ENCODE measurements at places on chromosomes 3 and 15.

DNA sequence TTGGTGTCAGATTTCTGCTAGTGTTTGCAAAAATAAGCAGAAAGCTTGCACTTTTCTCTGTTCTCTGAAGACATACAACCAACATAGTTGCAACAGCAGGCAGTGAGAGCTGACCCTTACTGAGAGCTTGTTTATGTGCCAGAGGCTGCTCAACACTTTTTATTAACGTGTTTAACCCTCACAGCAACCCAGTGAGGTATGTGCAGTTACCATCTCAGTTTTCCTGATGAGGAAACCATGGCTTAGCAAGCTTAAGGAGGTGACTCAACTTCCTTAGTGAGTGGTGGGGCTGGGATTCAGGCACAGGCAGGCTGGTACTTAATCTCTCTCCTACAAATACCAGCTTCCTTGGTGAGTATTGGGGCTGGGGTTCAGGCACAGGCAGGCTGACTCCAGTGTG lies 158.1 kb upstream of the CTDSPL start:
- H3K36me3 ChIP-seq, result no peaks in the 10 kb centered on the region
- no peaks in the 10 kb centered on the region for H3K4me1 ChIP-seq
- H3K4me3 ChIP-seq, result no peak overlapping the region
- ATAC-seq, result no peak
- H3K27me3 ChIP-seq, result peaks cover 38% of the 10 kb centered on the region

- no peaks in the 10 kb centered on the region for H3K4me1 ChIP-seq
- no peak overlapping the region for H3K4me3 ChIP-seq
These were observed 183.2 kb downstream of the MAGI1 start for GRCh38 chr3:65855370-65856100.

GRCh38 chr15:52148403-52148802 lies 35.8 kb upstream of the BCL2L10 start:
- no peak overlapping the region for H3K4me3 ChIP-seq
- no peak for ATAC-seq
- H3K36me3 ChIP-seq, result peaks cover 70% of the 10 kb centered on the region
- H3K27me3 ChIP-seq, result no peaks in the 10 kb centered on the region
- peaks cover 18% of the 10 kb centered on the region for H3K4me1 ChIP-seq
- H3K27ac ChIP-seq, result no peak overlapping the region

DNA sequence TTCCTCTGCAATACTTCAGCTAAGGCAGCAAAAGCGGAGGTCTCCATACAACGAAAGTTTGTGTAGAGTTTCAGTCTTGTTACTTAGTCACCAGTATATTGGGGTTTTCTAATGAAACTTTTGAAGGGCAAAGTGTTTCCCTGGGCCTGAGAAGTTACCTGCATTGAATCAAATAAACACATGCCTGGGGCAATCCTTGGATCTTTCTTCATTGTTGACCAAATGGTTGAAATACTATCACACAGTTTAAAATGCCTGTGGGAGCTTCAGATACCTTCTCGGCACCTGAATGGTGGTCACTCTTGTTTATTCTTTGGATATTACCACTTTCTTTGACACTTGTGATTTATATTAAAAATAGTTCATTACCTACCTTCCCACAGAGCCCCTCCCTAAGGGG lies 988 bp upstream of the CHSY1 start:
- ATAC-seq, result no peak
- H3K36me3 ChIP-seq, result no peaks in the 10 kb centered on the region
- peak overlapping the region; percentile 85 for H3K4me3 ChIP-seq
- peak overlapping the region; percentile 90 for H3K27ac ChIP-seq

GRCh38 chr3:48535578-48535977 lies 21.0 kb downstream of the PFKFB4 start:
- no peak overlapping the region for H3K4me3 ChIP-seq
- H3K36me3 ChIP-seq, result no peaks in the 10 kb centered on the region

GRCh38 chr3:46934498-46935167 lies 41.9 kb downstream of the CCDC12 start:
- peaks cover 44% of the 10 kb centered on the region for H3K36me3 ChIP-seq
- peaks cover 94% of the 10 kb centered on the region for H3K4me1 ChIP-seq
- ATAC-seq, result no peak
- H3K27ac ChIP-seq, result peak overlapping the region; percentile 86
- no peak overlapping the region for H3K4me3 ChIP-seq

GRCh38 chr3:47429476-47430270 lies 46.1 kb downstream of the SCAP start:
- no peak overlapping the region for H3K4me3 ChIP-seq
- ATAC-seq, result no peak
- H3K4me1 ChIP-seq, result no peaks in the 10 kb centered on the region
- no peak overlapping the region for H3K27ac ChIP-seq
- H3K36me3 ChIP-seq, result peaks cover 42% of the 10 kb centered on the region

GRCh38 chr15:57281321-57281720 lies 95.0 kb upstream of the CGNL1 start:
- H3K4me3 ChIP-seq, result peak overlapping the region; percentile 82
- peak; percentile 84 for ATAC-seq
- peaks cover 71% of the 10 kb centered on the region for H3K4me1 ChIP-seq
- H3K27me3 ChIP-seq, result no peaks in the 10 kb centered on the region

- H3K4me1 ChIP-seq, result peaks cover 13% of the 10 kb centered on the region
- H3K4me3 ChIP-seq, result peak overlapping the region; percentile 75
- no peaks in the 10 kb centered on the region for H3K36me3 ChIP-seq
- ATAC-seq, result no peak
- peaks cover 45% of the 10 kb centered on the region for H3K27me3 ChIP-seq
- H3K27ac ChIP-seq, result no peak overlapping the region
These were observed 842 bp downstream of the FSTL1 start for GRCh38 chr3:120449701-120450599.

DNA sequence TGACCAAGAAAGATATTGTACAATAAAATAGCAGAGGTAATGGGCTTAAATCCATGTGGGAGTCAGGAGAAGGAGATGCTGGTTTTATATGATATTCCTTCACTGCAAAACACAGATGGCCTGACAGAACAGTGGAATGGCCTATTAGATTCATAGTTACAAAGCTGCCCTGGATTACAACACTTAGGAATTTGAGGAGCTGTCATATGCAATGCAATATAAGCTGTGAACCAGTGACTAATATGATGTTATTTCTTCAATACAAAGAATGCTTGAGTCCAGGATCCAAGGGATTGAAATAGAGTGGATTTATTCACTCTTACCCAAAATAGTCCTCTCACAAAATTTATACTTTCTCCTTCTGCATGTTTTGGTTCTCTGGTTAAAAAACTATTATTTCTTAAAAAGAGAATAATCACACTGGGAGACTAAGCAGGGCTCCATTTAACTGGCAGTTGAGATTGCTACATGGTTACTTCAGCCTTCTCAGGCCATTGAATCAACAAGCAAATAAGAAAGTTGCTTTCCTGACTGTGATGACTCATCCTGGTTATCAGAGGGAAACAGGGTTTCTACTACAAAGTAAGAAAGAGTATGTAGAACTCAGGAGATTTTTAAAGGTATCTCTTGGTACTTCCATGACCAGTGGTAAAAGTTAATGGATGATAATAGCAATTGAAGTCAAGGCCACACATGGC lies 79.8 kb upstream of the ZPLD1 start:
- no peak overlapping the region for H3K27ac ChIP-seq
- H3K4me3 ChIP-seq, result no peak overlapping the region
- peaks cover 11% of the 10 kb centered on the region for H3K4me1 ChIP-seq
- H3K36me3 ChIP-seq, result no peaks in the 10 kb centered on the region

GRCh38 chr3:149163066-149163465 lies 33.6 kb downstream of the HPS3 start:
- no peak overlapping the region for H3K4me3 ChIP-seq
- ATAC-seq, result no peak
- H3K4me1 ChIP-seq, result no peaks in the 10 kb centered on the region
- no peak overlapping the region for H3K27ac ChIP-seq
- peaks cover 51% of the 10 kb centered on the region for H3K36me3 ChIP-seq

DNA sequence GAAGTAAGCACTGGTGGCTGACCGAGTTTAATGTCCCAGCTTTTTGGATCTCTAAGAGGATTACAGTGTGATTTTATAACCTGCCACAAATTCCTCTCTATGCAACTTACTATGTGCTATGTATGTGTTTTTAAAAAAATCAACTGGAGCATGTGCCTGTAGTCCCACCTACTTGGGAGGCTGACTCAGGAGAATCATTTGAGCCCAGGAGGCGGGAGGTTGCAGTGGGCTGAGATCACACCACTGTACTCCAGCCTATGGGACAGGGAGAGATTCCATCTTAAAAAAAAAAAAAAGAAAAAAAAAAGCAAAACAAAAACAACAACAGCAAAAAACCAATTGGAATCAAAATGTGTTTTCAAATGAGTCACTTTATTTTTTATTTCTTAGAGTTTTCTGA lies 29.6 kb downstream of the DUT start:
- H3K27ac ChIP-seq, result no peak overlapping the region
- no peak for ATAC-seq
- H3K27me3 ChIP-seq, result no peaks in the 10 kb centered on the region
- no peak overlapping the region for H3K4me3 ChIP-seq
- H3K36me3 ChIP-seq, result no peaks in the 10 kb centered on the region
- peaks cover 8% of the 10 kb centered on the region for H3K4me1 ChIP-seq

- H3K36me3 ChIP-seq, result peaks cover 66% of the 10 kb centered on the region
- H3K4me1 ChIP-seq, result peaks cover 11% of the 10 kb centered on the region
- no peak overlapping the region for H3K27ac ChIP-seq
- H3K27me3 ChIP-seq, result no peaks in the 10 kb centered on the region
- no peak for ATAC-seq
These were observed 25.7 kb downstream of the VPS39 start for GRCh38 chr15:42182328-42182886.

GRCh38 chr3:132071043-132071442 lies 36.2 kb upstream of the CPNE4 start:
- H3K4me1 ChIP-seq, result no peaks in the 10 kb centered on the region
- H3K4me3 ChIP-seq, result no peak overlapping the region
- no peak overlapping the region for H3K27ac ChIP-seq
- no peaks in the 10 kb centered on the region for H3K27me3 ChIP-seq

DNA sequence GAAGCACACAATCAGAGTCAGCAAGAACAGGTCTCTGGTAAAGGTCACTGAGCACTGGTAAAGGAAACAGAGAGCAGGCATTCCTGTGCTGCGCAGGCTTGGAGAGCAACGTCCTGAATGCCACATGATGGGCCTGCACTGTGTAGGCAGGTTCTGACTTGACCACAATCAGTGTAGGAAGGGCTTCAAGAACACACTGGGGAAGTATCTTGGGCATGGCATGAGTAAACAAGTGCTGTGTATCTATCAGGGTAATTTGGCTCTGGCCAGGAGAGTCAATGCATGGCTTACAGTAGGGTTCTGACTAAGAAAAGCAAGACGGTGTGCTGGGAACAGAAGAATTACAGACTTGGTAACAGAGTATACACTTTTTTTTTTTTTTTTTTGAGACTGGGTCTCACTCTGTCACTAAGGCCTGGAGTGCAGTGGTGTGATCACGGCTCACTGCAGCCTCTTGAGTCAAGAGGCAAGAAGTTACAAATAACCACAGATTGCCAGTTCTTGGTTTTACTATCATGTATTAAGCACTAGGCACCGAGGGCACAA lies 30.6 kb downstream of the TBC1D2B start:
- H3K4me1 ChIP-seq, result peaks cover 17% of the 10 kb centered on the region
- no peak for ATAC-seq
- peaks cover 32% of the 10 kb centered on the region for H3K36me3 ChIP-seq
- H3K4me3 ChIP-seq, result no peak overlapping the region
- no peaks in the 10 kb centered on the region for H3K27me3 ChIP-seq
- no peak overlapping the region for H3K27ac ChIP-seq

DNA sequence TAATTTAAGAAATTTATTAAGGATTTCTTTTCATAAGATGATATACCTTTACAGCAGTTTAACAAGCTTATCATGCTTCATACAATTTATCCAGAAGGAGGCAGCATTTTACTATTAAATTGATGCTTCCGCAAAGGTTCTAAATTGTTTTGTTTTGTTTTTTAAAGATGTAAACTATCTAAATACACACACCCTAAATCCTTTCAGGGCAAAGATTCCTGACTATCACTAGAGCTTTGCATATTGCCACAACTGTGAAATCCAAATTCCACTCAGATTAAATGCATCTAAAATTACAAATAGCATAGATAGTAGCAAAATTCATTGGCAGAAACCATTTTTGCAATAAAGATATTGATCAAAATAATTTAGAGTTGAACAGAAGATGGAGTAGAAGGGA lies 44.5 kb upstream of the CCNL1 start:
- H3K4me1 ChIP-seq, result no peaks in the 10 kb centered on the region
- no peaks in the 10 kb centered on the region for H3K27me3 ChIP-seq
- no peak overlapping the region for H3K4me3 ChIP-seq

DNA sequence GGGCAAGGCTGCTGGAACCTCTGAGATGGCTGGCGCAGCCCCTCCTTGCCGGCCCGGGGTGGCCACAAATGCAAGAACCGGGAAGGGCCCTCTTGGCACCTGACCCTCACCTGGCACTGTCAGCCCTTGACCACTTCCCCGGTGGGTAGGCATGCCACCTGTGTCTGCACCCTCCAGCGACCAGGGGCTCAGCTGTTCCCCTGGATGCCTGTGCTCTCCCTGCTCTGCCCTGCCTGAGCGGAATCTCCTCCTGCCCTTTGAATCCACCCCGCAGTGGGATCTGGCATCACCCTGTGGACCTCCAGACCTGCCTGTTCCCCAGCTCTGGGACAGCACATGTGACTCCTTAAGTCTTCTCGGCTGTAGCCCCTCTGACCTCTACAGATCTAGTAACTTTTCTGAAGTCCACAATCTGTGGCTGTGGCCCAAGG lies 26.1 kb upstream of the FGD5 start:
- no peak for ATAC-seq
- peaks cover 57% of the 10 kb centered on the region for H3K27me3 ChIP-seq
- H3K27ac ChIP-seq, result no peak overlapping the region
- H3K36me3 ChIP-seq, result no peaks in the 10 kb centered on the region
- no peaks in the 10 kb centered on the region for H3K4me1 ChIP-seq

GRCh38 chr3:43117257-43117656 lies 11.4 kb upstream of the POMGNT2 start:
- H3K27me3 ChIP-seq, result peaks cover 46% of the 10 kb centered on the region
- H3K4me3 ChIP-seq, result no peak overlapping the region
- no peaks in the 10 kb centered on the region for H3K36me3 ChIP-seq
- no peak for ATAC-seq

GRCh38 chr3:64238971-64239667 lies 13.9 kb upstream of the PRICKLE2 start:
- no peak for ATAC-seq
- H3K4me3 ChIP-seq, result no peak overlapping the region
- no peaks in the 10 kb centered on the region for H3K36me3 ChIP-seq

- H3K4me1 ChIP-seq, result peaks cover 96% of the 10 kb centered on the region
- H3K27me3 ChIP-seq, result no peaks in the 10 kb centered on the region
- peaks cover 92% of the 10 kb centered on the region for H3K36me3 ChIP-seq
- no peak overlapping the region for H3K4me3 ChIP-seq
- ATAC-seq, result no peak
These were observed 112.2 kb downstream of the OXNAD1 start for GRCh38 chr3:16377196-16377595.

GRCh38 chr3:154428286-154429206 lies 1.4 kb downstream of the GPR149 start:
- H3K4me3 ChIP-seq, result no peak overlapping the region
- H3K27me3 ChIP-seq, result peaks cover 33% of the 10 kb centered on the region
- no peaks in the 10 kb centered on the region for H3K4me1 ChIP-seq

DNA sequence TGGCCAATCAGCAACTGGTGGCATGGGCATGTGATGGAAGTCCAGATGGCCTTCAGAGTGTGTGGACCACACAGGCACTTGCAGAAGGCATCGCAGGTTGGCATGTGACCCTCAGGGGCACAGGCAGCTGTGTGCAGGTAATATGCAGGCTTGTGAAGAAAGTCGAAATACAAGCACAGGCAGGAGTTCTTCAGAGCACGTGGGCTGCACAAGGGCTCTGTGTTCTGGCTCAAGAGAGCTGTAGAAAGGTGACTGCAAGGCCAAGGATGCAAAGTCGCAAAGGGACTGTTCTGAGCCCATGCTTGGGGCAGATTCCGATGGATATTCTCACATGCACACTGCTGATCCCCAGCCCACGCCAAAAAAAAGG lies 8.3 kb downstream of the LRRC2 start:
- no peak overlapping the region for H3K4me3 ChIP-seq
- H3K27ac ChIP-seq, result peak overlapping the region; percentile 70
- peaks cover 14% of the 10 kb centered on the region for H3K4me1 ChIP-seq
